ENCODE measurements at places on chromosomes 2 and 18.

DNA sequence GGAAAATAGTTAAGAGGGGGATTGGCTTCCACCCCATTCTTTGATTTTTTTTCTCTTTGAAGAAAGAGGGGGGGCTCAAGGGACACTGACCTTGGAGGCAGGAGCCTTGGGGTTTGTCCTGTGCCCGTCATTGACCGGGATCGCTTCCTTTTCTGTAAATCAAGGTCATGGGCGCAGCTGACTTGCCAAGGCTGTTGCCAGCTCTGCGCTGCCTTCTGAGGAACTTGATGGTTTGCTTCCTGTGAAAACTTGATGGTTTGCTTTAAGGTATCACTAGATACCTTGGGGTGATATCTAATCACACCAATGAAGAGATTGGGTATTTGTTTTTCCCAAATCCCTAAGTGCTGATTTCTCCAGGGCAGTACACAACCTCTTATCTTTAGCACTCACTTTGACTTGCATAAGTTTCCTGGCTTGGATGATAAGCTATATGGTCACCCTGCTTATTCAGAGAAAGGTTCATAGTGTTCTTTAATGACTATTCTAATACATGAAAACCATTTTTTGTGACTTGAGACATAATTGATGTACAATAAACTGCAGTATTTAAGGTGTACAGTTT is 56.0 kb downstream of the DGKD start:
- no peak for DNase-seq

DNA sequence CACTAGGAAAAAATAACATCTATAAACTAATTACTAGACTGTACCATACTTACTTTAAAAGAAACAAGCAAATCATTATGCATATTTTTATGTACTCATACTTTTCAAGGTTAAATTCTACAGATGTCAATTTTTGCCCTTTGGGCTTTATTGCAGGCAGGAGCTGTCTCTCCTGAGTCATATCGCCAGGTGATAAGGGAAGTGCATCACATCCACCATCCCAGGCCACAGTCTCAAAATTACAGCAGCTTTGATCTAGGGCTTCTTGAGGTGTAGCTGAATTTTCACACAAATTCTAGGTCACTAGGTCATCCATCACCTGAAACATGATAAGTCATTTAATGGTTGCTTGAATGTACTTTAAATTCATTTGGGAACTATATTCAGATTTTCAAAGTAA is 38.4 kb upstream of the FRZB start:
- DNase-seq: no peak

DNA sequence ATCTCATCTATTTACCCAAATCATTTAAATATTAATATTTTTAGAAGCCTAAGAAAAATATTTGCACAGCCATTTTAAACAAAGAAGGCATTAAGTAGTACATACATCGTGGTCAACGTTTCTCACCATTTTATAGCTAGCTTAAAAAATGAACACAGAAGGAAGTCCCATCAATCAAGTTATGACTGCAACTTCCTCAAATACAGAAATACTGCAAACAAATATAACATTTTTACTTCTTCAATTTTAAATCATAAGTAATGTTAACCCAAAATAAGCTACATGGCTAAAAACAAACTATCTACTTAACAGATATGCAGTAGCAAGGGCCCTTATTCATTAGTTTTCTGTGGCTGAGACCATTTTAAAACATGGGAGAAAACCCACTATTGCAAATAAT is 30.6 kb downstream of the ITSN2 start:
- no peak for DNase-seq

DNA sequence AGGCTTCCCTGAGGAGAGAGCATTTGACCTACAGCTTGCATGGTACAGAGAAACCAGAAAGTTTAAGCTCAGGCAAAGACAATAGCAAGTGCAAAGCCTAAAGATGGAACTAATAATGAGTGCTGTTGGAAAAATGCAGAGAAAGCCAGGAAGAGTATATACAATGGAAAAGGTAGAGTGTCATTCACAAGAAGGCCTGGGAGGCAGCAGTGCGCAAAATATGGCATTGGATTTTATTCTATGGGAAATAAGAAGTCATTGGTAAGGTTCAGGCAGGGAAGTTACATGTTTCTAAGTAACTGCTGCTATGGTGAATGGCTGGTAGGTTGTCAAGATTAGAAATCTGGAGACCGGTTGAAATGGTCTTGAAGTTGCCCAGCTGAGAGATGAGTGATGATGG is 2167.3 kb upstream of the CELF4 start:
- DNase-seq: no peak

GRCh38 chr18:48838921-48839818 is 111.6 kb downstream of the SMAD7 start:
- no peak for DNase-seq

DNA sequence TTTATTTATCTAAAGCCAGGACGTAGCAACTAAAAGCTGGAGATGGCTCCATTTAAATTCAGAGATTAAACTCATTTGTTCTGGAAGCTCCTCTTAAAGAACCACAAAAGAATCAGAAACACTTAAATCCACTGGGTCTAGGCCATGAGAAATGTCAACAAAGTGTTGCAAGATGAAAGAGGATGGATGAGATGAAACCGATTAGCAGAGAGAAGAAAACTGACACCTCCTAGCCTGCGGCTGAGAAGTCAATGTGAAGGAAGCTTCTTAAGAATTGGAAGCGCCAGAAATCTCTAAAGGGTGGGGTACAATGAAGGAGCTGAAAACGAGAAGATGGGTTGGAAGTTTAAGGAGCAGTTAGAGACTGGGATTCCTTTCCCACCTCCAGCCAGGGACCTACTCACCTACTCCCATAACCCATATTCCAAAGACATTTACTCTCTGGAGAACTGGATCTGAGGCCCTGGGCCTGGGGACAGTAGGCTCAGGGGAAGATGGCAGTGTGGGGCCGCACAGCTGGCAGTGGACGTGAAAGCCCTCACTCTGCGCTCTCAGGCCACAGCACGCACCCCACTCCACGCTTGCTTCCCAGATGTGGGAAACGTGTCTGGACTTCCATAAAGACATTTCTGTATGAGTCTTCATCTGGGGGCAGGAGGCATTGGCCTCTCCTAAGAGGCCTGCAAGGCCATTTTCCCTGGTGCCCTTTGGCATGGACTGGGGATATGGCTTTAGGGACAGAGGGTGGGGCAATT is 188.4 kb downstream of the LOXHD1 start:
- DNase-seq: no peak

- no peak for DNase-seq
Observed at GRCh38 chr2:227179988-227180685, 15.7 kb downstream of the COL4A3 start.

DNA sequence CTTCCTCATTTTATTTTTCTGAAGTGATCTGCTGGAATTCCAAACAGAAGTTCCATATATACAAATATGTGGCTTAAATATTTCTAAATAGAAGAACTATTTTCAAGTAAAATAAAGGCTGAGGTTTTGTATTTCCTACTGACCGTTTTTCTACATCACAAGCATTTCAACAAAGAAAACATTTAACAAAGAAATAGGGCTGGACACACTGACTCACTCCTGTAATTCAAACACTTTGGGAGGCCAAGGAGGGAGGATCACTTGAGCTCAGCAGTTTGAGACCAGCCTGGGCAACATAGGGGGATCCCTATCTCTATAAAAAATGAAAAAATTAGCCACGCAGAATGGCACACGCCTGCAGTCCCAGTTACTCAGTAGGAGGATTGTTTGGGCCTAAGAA is 44.6 kb downstream of the TANK start:
- no peak for DNase-seq

DNA sequence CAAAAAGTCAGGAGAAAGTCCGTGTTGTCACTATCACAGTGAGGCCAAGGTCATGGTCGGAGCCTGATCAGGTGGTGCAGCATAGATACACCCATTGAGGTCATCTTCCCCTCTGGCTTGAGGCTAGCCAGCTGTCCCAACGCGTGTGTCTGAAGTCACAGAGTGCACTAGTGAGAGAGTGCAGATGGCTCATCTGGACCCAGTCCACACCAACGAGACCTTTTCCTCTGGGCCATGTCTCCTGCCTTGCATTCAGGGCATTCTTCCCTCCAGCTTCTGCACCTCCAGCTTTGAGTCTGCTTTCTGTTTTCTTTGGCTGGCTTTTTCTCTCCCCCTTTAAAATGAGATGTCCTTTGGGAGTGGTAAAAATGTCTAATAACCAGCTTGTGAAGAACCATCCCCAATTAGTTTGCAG is 146.9 kb downstream of the TDRD15 start:
- DNase-seq: no peak

GRCh38 chr2:49901202-49902065 is 747.1 kb upstream of the FSHR start:
- no peak for DNase-seq

- DNase-seq: no peak
Observed at GRCh38 chr2:29480426-29480825, 365.2 kb downstream of the CLIP4 start.

- DNase-seq: no peak
Observed at GRCh38 chr2:46239175-46239846, 57.9 kb upstream of the EPAS1 start.

DNA sequence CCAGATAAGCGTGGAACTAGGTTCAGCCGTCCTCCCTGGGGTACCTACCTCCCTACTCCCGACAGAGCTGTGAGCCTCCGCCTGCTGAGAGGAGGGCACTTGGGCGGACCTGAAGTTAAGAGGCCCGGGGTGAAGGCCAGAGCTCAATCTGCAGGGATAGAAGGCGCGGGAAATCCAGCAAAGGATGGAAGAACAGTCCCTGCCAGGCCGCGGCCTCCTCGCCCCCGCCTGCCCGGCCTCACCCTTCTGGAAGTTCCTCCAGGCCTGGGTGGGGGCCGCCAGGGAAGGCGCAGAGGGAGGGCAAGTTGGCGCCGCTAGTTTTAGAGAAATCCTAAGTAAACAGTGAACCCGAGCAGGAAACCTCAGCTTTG is 13.0 kb downstream of the EN1 start:
- no peak for DNase-seq

GRCh38 chr18:62881509-62882016 is 166.2 kb downstream of the PHLPP1 start:
- DNase-seq: no peak

- DNase-seq: no peak
Observed at GRCh38 chr18:12811191-12811950, 72.7 kb downstream of the PTPN2 start.

- no peak for DNase-seq
Observed at GRCh38 chr2:10466801-10467200, 18.7 kb upstream of the ODC1 start.

- DNase-seq: no peak
Observed at GRCh38 chr2:30722936-30723725, 84.1 kb downstream of the CAPN13 start.

- no peak for DNase-seq
Observed at GRCh38 chr2:237431372-237431771, 17.4 kb upstream of the COL6A3 start.

DNA sequence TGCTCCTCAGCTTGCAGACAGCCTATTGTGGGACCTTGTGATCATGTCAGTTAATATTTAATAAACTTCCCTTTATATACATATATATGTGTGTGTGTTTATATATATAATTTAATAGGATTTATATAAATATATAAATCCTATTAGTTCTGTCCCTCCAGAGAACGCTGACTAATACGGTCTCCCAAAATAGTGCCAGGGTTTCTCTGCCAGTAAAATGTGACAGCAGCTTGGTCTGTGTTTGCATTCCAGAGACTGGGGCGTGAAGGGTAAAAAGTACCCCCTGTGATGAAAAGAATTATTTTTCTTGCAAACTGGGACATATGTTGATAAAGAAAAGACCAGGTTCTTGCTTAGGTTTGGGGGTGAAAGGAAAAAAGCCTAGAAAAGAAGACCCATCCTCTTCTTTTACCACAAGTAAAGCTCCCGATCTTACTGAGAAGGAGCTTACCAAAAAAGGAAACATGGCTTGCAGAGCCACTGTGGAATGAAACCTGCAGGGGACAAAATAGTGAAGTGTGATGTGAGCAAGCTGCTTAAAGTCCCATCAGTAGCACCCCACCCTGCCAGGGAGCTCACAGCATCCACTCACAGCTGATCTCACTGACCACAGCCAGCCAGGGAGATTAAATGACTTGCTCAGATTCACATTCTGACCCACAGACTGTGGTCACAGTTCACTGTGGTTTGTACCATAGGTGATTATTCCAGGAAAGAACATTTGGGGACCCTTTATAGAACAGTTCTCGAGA is 110.9 kb upstream of the RMP24 start:
- DNase-seq: no peak

- DNase-seq: no peak
Observed at GRCh38 chr2:138782383-138782782, 2.2 kb upstream of the NXPH2 start.

- DNase-seq: no peak
Observed at GRCh38 chr2:27218614-27219013, 1.4 kb downstream of the CAD start.

GRCh38 chr2:151620761-151621160 is 113.5 kb downstream of the NEB start:
- DNase-seq: no peak

GRCh38 chr2:29504746-29505145 is 389.5 kb downstream of the CLIP4 start:
- no peak for DNase-seq

- no peak for DNase-seq
Observed at GRCh38 chr2:195316486-195316885, 340.5 kb upstream of the SLC39A10 start.

GRCh38 chr18:36490897-36491296 is 193.4 kb downstream of the FHOD3 start:
- DNase-seq: no peak

GRCh38 chr2:149470046-149470445 is 117.5 kb downstream of the MMADHC start:
- no peak for DNase-seq

DNA sequence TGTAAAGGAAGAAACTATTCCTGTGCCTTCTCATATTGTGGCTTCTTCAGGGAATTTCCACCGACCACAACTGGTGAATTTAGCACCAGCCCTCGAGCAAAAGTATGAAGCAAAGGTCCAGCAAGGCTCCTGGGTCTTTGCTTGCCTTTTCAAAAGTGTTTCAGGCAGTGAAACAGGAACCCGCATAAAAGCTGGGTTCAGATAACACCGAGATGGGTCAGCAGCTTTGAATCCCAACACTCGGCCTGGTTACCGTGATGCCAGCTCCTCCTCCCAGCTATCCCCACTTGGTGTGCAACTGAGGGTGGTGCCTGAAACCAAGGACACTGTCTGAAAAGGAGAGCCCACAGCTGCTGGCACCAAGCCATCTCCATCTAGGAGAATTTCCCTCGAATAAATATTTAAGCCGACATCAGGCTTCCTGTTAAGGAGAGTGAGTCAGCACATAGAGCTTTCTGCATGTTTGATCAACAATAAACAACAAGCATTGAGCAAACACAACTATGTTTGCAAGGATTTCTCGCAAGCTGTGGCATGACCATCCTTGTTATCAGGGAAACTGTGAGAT is 69.5 kb downstream of the ANTXR1 start:
- DNase-seq: no peak
